Fibroblast of skin of back (primary cell): ENCODE measurements at places on chromosomes 7 and 10.

DNA sequence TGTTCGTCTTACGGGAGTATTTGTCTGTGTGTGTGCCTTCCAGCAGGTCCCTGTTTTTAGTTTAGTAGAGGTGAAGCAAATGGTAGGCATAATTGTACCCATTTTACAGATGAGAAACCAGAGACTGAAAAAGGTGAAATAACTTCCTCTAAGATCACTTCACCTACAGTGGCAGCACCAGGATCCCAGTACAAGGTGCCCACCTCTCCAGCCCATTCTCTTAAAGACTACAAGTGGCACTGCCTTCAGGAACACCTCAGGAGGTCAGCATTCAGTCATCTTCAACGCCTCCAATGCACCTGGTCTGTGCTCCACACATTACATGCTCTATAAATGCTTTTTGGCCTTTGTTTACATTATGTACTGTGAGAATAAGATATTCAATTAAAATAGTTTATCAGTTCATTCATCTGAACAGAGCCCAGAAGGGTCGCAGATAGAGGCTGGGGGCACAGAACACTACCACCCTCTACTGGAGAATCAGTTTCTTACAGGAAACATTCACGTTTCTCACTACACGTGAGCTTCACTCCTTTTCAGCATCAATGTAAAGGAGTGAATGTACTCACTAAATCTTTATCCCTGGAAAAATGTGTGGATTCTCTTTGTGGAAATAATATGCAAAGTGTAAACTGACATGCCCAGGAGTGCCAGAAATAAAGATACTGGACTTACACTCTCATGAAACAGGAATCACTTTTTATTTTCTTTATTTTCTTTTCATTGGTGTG is 45.5 kb upstream of the ABLIM1 start:
- DNase-seq, result peak; percentile 48

GRCh38 chr10:28604567-28605536 is 71.9 kb downstream of the WAC start:
- no peak for DNase-seq

- no peak for DNase-seq
Observed at GRCh38 chr7:130409067-130409711, 28.9 kb downstream of the CPA1 start.

DNA sequence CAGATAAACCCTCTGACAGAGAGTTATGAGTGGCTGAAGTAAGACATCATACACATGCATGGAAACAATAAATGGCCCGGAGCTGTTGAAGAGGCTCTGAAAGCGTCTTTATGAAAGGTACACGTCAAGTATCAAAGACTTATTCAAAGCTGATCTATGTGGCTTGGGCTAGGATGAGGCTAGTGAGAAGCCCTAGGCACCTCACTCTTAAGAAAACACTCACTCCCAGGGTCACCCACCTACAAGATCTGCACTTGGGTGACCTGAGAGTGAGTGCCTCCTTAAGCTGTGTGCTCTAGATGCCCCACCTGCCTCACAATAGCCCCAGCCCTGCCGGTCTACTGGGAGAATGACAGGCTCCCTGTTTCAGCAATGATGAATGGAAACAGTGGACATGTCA is 1.1 kb upstream of the GIMAP1 start:
- no peak for DNase-seq

GRCh38 chr7:187227-187927 is 5.0 kb upstream of the FAM20C start:
- DNase-seq, result no peak

- no peak for DNase-seq
Observed at GRCh38 chr7:77466450-77466849, 50.3 kb upstream of the GSAP start.

- no peak for DNase-seq
Observed at GRCh38 chr7:159098424-159098786, 46.3 kb downstream of the VIPR2 start.

DNA sequence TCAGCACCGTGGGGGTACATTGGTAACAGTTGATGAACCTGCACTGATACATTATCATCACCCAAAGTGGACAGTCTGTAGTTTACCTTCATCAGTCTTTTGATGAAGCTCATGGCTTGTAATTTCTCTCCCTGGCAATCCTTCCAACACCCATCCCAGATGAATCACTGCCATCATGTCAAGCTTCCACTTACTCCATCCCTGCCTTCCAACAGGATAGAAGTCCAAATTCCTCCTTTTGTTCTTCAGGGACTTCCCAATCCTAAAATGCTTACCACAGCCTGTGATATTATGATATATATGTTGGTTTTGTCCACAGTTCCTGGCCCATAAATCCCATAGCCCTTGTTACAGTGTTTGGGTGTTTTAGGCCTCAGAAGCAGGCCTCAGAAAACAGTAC is 16.1 kb downstream of the SNX10 start:
- no peak for DNase-seq
